ENCODE measurements at places on chromosomes 6 and 20.

DNA sequence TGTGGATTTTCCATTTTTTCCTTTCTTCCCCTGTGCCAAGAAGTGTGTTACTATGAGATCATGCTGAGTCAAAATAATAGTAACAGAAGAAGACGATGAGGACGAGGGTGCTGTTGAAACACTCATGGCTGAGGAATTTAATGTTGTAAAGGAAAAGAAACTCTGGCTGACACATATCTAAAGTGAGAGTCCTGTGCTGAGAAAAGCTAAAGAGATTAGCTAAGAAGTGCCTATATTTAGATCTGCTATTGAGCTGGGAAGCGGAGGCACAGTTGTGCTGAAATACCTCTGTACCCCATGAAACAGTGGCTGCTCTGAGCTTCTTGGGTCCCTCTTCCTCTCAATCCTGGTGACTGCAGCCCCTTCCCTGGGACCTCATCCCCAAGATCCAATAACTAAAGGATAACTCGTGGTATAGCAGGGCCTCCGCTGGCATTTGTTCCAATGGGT lies 1.1 kb upstream of the SYTL3 start:
- no peak for DNase-seq

DNA sequence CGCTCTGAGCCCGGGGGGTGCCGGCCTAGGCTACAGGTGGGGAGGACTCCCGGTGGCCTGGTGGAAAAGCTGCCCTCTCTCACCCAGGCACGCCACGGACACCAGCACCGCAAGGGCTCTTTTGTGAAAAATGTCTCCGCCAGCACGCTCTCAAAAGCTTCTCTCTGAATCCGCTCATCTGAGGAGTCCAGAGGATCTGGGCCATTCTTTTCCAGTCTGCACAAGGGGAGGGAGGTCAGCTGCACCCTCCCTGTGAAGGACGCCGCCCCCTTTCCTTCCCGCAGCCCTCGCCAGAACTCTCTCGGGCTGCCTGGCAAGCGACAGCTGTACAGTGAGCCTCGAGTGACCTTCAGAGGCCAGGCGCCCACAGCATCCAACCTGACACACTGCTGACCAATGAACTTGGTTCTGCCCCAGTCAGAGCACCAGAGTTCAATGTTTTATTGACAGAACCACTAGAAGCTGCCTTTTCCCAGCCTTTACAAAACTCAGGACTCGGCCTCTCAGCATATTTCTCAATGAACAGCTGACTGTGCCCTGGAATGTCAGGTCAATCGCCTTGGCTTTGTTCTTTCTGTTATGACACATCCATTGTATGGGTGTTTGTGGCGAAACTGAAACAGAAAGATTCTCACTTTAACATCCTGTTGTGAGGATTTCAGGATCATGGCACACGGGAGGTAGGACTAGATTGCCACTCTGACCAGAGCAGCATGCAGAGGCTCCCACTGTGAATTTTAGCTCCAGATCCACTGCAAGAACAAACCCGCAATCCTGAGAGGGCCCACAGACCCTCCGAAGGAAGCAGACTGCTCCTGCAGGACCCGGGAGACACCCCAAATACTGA lies 26.7 kb downstream of the SERPINB9 start:
- no peak for DNase-seq

- DNase-seq: peak; percentile 20
These were observed 874.2 kb downstream of the TFAP2A start for GRCh38 chr6:9540534-9541126.

DNA sequence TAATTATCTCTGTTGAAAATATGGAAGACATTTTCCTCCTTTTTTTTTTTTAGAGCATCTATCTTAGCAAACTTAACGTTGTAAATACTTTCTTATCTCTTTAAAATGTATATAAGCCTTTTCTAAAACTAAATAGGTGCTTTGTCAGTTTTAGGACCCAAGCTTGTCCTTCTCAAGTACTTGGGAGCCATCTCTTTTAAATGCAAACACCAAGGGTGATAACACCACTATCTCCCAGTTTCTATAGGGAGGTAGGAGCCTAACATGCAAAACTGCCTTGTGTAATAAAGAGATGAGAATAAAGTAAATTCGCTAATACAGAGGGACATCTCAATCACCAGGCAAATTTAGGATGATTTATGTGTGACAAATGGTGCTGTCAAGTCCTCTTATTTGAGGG lies 157.0 kb upstream of the FAM83B start:
- DNase-seq: no peak

GRCh38 chr20:36441416-36441815 lies 99.9 kb upstream of the MYL9 start:
- DNase-seq: no peak
